Myocyte (in vitro differentiated cells): ENCODE measurements at places on chromosomes 4 and X. TPM values are rescaled to one million over a fixed set of nuclear protein-coding genes. Genes with fewer than 3 reads are reported as not detected.

GRCh38 chr4:47579235-47579634 is 94.2 kb downstream of the ATP10D start:
- DNase-seq = no peak

The FAM241A gene
- 0.88 and 1.0 TPM in 2 replicates for total RNA-seq

The MTNR1A gene
- not detected in 2 replicates for total RNA-seq

DNA sequence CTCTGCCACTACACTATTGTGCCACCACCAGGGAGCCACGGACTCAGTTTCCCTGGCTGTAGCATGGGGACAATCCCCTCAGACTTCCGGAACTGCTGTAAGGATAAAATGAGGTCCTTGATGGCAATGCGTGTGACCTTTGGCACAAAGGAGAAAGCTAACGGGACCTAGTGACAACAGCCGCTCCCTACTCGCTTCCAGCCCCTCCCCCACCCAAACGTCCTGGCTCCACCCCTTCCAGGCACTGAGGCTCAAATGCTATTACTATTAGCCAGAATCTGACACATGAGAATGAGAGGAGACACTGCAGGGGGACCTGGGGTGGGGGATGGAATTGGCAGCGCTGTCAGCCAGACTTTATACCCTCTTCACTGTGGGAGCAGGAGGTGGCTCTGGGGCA is 5.4 kb upstream of the DUSP9 start:
- DNase-seq = no peak

DNA sequence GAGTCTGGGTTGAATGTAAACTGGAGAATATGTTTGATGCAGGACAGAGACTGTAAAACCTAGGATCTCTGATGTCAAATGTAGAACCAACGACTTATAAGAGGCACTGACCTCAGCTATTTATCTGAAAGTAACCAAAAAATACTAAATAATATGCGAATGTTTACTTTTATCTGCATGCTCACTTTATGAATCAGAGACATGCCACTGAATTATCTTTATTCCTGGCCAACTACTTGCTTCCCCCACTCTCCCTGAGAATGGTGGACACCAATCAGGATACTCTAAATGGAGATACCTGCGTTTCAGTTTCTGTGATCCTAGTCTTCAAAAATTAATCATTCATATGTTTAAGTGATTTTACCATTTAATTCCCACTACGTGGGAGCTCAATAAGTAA is 1038.4 kb upstream of the PABPC4L start:
- no peak for DNase-seq

DNA sequence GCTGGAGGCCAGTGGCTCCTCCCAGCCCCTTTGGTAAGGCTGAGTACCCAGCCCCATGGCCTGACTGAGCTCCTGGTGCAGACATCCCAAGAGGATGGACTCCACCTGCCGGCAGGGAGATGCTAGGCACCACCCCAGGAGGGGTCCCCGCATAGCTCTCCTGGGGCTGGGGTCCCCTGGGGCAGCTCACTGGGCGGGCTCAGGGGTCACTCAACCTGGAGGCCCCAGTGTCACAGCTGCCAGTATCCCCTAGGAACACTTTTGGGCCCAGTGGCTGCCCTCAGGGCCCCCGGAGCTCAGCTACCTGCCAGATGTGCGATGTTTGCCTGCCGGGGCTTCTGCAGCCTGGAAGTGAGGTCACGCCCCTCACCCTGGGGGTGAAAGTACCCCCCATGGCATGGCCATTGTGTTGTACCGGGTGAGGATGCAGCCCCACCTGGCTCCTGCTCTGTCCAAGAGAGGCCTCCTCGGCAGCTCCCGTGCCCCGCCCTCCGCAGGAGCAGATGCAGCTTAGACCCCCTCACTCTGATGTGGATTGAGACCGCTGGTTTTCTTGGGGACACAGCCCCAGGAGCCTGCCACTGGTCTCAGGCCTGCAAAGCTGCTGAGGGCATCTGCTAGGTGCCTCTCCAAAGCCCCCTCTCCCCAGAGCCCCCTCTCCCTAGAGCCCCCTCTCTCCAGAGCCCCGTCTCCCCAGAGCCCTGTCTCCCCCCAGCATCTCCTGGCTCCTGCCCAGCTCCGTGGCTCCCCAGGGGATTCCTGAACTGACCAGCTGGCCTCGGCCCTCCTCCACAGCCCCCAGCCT is 6.7 kb upstream of the HGFAC start:
- no peak for DNase-seq
